Upper lobe of right lung (tissue), 1 donor: ENCODE measurements at places on chromosomes 7 and 10.

DNA sequence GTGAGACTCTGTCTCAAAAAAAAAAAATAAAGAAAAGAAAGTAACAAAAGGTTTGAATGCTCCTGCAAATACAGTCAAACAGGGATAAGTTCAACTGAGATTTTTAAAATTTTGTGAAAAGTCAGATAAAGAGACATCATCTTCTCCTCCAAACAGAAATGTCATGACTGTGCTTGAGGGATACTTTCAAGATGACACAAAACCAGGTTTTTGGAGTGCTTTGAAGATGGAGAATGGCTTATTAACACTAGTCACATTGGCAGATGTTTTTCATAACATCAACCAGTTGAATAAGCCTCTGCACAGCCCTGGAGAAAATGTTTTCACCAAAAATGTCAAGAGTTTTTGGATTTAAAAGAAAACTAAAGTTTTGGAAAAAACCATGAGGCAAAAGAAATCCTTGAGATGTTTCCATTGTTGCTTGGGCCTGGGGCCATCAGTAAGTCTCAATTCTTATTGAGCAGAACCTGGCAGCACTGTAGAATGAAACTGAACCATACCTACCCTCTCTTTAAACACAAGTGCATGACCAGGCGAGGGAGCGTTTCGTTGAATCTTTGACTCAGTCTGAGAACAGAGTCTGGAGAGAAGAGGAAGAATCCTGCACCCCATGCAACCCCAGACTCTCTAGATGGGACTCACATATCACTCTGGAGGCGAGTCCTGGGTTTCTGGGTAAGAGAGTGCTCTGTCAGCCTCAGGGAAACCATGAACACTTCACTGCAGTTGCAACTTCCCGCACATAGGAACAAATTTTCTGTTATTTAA lies 37.4 kb upstream of the PRKCQ start:
- DNase-seq: no peak

DNA sequence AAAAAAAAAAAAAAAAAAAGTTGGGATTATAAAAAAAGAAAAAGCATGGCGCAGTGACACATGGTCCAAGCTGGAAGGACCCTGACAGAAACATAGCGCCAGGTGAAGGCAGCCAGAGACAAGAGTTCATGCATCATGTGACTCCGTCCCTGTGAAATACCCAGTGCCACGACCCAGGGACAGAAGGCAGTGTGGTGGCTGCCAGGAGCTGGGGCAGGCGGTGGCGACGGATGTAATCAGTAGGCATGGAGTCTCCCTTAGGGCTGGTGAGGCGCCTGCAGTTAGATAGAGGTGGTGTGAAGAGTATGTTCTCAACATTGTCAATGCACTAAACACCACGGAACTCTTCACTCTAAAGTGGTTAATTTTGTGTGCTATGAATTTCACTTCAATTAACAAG lies 43.9 kb downstream of the STK32C start:
- no peak for DNase-seq

GRCh38 chr7:131627735-131628190 lies 71.3 kb upstream of the PODXL start:
- DNase-seq: no peak

DNA sequence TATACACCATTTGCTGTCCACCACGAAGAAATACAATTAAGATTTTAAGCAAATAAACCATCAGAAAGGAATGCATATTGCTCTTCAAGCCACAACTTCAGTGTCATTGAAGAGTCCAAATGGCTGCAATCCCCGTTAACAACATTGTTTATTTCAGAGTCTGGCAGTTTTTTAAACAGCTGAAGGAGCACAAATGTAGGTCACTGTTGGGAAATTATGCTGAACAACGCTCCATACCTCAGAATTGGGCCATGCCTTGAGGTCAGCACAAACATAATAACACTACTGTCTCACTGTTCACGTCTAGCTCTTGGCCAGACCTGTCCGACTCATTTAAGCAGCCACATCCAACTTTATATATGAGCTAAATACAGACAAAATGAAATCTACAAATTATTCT lies 453.9 kb upstream of the GHITM start:
- DNase-seq: no peak

DNA sequence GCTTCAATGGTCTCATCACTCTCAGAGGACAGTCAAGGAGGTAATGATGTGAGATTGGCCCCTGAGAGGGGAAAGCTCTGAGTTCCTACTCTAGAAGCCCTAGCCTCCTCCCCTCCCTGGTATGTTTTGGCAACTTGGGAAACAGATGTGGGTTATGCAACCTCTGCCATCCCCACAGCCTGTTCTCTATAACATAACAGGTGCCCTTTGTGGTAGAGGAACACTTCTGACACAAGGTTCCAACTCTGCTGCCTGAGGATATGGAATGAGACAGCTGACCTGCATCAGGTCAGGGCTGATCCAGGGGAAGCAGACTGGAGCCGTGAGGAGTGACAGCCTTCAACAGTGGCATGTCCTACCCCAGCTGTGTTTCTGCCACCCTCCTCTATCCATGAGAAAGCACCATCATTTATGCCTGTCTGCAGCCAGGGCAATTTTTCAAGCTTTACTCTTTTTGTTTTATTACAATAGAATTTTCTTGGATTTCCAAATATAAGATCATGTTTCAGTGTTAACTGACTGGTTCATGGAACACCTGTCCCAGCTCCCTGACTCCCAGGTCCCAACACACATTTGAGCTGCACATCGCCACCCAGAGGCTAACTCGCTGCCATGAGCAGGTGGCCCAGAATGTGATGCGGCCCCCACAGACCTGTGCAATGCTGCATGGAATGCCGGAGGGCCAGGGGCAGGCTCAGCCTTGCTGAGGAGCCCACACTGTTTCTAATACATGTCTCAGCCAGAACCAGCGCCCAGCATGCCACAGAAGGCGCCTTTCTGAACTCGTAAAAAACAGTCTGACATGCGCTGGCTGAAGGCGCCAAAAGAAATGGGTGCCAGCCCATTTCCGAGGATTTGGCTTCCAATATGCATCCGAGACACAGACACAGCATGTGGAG lies 124.8 kb upstream of the CHST15 start:
- no peak for DNase-seq

DNA sequence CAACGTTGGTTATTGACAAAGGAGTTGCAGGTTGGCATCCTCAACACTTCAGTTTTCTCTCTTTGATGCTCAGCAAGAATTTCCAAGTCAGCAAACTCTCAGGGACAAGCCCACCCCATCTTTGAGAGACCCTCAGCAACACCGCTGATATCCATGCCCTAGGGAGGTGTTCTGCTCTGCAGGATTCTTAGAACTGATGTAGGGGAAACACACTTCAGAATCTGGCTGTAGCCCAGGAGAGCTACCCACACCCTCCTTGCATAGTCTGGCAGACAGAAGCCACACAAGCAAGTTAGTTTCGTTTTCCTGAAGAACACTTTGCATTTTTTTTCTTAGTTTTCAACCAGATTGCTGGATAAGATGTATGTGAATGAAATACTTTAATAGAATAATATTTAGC lies 822 bp downstream of the SAMD9L start:
- DNase-seq: no peak

DNA sequence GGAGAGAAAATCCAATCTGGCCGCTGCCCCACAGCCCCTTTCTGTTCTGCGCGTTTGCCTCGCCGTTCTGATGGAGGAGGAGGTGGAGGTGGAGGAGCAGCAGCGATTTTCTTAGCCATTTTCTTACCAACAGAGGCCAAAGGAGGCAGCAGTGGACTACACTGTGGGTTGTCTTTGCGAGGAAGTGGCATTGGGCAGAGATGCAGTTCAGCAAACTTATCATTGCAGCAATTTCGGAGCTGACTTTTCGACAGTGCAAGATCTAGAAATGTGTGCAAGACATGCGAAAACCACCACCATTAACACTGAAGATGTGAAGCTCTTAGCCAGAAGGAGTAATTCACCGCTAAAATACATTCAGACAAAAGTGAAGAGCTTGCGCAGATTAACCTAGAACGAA lies 1.9 kb upstream of the ARL4A start:
- DNase-seq: no peak
